RCC 7860 (cell line): ENCODE measurements at places on chromosomes 7 and 10.
A peak's percentile ranks its signal among the peaks of the same experiment; 100 is the strongest.

DNA sequence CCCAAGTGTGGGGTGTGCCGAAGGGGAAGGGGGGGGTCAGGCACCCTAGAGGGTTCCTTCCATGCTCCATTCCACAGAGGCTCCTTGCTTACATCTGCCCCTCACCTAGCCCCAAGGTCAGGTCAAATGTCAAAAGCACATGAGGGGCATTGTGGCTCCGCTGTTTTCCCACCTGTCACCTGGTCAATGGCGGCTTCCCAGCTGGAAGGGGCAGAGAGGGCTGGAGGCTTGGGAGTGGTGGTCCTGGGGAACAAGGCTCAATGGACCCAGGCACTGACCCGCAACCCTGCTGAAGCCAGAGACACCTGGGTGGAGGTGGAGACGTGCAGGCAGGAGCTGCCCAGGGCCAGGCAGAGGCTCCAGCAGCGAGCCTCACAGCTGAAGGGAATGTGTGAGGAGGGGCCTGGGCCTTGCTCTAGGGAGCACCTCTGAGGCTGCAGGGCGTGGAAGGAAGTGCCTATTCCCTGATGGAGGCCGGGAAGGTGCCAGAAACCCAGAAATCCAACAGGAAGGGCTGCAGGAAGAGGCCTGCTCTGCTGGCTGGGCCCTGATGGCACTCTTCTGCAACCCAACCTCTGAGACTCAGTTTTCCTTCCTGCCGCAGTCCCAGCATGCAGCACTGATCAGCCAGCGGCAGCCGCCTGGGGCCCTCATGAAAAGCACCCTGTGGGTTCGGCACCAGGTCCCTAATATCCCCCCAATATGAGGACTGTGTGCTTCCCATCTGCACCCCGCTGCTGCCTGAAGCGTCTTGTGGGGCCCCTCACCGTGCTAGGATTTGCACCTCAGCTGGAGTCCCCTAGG, 16.0 kb downstream of the RASGEF1A start:
- DNase-seq = no peak

- DNase-seq = no peak
Measured at GRCh38 chr10:122190176-122190943, 80.7 kb upstream of the BTBD16 start.

DNA sequence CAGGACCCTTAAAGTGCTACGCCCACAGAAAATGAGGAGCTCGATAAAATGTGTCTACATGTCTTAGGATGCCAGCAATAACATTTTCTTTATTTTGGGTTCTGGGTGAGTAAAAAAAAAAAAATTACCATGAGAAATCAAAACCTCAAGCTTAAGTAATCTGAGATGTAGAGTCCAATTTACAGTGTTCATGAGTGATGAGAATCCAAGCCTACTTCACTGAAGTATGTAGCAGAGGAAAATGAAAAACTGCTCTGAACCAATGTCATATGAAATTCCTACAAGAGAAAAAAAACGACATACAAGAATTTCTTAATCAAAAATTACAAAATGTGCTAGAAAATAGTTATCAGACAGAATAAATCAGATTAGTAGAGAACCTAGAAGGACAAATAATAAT, 274.4 kb downstream of the HTR7 start:
- no peak for DNase-seq

GRCh38 chr10:12922117-12922900, 79.2 kb downstream of the CCDC3 start:
- no peak for DNase-seq

DNA sequence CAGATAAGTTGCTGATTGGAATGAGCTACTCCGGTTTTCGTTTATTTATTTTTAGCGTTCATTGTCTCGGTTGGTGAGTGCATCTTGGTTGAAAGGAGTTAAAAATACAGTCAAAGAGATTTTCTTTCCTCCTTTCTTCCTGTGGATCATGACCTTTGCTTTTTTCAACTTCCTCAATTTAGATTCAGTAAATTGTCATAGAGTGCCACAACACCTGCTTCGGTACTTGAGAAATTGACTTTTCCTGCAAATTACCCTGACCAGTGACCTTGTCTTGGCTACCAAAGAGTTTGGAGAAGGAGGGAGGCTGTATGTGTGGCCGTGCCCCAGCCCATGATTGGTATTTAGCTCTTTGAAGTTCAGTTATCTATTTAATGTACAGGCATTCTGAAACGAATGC, 128.7 kb downstream of the FAM204A start:
- DNase-seq = no peak

DNA sequence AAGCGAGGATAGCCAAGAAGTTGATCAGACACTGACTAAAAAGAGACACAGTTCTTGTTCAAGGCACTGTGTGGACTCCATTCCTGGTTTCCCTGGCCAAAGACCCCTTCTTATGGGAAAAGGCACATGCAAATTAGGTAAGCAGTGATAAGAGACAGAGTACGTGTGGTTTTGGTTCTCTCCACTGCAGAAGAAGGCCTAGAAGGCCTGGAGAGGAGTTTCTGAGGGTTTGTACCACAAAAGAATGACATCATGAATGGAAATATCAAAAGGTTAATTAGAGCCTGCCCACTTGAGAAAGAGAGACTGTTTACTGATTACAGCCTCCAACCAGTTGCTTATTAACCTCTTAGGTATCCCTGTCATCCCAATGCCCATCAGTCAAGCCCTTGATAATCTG, 137.5 kb downstream of the ZNF365 start:
- peak; percentile 75 for DNase-seq

DNA sequence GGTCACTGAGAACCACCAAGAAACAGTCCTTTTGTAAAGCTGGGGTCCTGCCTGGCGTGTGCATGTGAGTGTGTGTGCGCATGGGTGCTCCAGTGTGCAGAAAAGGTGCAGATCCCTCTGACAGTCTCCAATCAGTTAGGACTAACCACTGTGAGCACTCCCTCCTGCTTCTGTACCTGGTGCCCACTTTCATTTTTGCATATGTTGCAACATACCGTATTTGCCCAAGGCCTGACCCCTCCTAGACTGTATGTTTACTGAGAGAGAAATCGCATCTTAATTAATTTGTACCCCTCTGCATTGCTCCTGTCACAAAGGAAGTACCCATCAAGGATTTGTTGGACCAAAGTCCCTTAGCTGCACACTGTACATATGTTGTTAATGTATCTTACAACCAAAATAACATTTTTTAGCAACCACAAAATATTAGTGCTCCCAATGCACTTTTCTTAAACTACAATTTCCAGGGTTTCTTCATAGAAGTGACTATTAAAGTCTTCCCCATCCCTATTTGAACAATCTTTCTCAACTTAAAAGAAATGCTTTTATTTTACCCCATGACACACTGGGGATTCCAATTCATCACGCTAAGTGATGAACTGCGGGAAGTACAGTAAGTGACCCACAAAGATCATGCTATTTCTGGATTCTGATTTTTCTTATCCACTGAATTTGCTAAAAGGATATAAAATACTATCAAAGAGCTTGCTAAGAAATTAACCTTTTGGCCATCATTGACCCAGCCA, 16.6 kb downstream of the PAXIP1 start:
- no peak for DNase-seq

DNA sequence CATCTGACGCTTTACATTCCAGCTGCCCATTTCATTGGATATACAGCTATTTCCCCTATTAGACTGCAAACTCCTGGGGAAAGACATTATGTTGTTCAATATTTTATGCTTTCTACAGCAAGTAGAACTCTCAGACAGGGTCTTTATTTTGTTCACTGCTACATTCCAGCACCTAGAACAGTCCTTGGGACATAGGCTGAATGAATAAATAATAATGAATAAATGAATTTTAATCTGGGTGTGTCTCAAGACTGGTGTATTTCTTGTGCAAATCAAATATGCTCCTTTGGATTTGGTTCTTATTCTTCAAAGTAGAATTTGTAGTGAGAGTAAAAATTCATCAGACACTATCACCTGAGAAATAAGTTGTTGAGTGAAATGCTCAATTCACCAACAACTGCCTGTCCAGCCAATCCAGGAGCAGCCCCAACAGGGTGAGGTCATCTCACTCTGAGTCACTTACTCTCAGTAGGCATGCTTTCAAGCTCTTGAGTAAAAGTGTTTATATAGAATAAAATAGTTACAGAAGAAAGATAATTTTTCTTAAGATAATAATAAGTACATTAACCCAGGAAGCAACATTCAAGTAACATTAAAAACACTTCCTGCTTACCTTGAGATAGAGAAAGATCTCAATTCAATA, 287.5 kb upstream of the NPVF start:
- DNase-seq = no peak
